NCI-H1092 treated with DMSO at 0.1 percent for 48 hours (cell line): ENCODE measurements at places on chromosomes 4 and X.
A peak's percentile ranks its signal among the peaks of the same experiment; 100 is the strongest.

DNA sequence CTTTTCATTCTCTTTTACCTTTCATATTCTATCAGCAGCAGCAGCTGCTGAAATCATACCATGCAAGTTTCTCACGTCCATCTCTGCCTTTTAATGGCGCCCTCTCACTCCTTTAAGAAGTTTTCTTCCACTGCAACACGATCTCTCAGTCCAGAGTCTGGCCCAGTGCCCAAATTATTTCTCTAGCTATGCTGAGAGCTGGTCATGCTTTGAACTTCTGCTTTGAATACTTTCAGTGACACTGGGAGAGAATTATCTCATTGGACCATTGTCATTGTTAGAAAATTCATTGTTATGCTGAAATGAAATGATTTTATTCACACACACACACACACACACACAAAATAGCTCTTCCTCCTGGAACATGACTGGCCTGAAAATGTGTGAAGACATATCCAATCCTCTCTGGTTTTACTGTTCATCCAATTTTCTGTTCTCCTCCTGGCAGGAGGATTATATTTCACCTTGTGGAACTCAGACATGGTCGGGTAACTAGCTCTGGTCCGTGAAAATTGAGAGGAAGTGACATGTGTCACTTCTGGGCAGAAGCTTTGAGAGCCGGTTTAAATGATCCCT is 1.3 kb upstream of the PDHA1 start:
- no peak for DNase-seq

DNA sequence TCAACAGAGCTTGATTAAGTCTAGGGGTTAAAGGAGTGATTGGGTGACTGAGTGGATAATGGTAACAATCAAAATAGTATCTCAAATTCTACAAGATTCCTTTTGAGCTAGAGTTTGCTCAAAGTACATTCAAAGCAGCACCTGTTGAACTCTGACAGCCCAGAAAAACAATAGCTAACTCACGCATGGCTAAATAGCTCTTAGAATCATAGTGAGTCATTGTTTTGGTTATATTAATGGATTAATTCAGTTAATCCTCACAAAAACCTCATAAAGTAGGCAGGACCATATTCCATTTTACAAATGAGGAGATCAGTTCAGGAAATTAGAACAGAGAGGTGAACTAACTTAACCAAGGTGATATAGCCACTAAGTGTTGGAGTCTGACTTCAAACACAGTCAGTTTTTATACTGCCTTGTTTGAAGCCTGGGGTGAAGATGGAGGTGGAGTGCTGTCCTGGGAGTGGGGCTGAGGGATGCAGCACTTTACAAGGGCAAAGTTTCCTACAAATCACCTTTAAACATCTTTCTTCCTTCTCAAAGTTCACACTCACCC is 35.9 kb upstream of the PPM1K start:
- no peak for DNase-seq

DNA sequence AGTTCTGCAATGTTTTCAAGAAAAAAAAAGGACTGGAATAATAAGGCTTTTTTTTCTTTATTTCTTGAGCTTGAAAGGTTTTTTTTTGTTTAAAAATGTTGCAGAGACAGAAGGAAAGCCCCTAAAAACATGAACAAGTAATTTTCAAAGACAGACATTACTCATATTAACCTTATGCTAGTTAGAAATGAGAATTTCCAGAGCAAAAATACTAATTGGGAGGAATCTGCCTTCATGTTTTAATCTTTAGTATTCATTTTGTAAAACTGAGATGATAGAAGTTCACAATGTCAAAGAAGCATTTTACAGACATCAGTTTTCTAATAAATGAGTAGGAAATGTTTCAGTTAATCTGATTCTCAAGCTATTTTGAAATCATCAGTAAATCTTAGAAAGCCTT is 1805.3 kb downstream of the PCDH7 start:
- DNase-seq, result no peak

- DNase-seq, result no peak
Observed at GRCh38 chrX:631802-632365, 1.3 kb downstream of the SHOX start.

DNA sequence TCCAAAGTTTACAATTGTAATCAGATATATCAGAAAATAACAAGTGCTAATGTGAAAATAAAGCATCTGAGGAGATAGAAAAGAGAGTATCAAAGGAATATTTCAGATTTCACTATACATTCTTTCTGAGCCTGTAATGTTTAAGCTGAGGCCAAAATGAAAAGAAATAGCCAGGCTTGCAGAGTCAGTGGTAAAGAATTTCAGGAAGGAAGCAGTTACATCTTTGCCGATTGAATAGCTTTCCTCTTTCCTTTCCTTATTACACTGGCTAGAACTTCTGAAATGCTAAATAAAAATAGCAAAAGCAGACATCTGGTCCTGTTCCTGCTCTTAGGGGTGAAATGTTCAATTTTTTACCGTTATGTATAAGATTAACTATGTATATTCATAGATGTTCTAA is 1441.6 kb upstream of the PCDH7 start:
- no peak for DNase-seq

- no peak for DNase-seq
Observed at GRCh38 chrX:44175455-44175854, 168.0 kb downstream of the EFHC2 start.

DNA sequence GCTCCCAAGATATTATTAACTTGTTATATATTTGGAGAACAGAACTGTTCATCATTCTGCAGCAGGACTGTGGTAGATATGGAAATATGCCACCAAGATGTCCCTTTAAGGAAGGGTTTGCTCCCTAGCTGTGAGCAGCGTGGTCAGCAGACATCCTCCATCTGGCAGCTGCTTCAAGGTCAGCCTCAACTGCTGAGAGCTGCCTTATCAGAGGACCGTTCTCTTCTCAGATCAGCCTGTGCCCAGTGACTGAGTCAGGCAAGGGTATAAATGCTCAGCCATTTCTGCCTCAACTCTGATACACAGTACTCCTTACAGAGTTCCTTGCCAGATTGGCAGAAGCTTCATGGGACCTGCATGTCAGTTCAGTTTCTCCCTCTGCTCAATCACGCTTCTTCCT is 63.4 kb upstream of the MAGEB2 start:
- no peak for DNase-seq

DNA sequence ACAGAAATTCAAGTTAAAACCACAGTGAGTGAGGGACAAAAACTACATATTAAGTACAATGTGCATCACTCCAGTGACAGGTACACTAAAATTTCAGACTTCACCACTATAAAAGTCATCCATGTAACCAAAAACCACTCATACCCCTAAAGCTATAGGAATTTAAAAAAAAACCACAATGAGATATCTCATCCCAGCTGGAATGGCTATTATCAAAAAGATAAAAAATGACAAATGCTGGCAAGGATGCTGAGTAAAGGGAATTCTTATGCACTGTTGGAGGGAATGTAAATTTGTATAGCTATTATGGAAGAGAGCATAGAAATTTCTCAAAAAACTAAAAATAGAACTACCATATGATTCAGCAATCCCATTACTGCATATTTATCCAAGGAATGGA is 171.1 kb downstream of the HHIP start:
- no peak for DNase-seq

GRCh38 chr4:148527571-148527970 is 85.4 kb upstream of the NR3C2 start:
- no peak for DNase-seq

DNA sequence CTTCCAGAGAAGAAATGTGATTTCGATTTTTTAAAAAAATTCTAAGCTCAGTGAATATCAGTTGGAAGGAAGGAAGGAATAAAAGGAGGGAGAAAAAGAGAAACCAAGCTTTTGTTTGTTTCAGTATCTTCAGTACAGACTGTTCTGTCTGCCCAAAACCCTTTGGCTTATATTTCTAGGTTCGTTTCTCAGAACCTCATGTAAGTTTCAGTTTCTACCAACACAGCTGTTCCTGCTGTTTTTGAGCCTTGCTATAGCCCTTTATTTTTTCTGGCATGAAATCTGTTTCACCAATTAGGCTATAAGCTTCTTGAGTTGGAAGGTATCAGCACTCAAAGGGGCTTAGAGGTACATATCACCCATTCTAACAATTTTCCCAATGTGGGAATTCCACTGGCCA is 157.9 kb downstream of the GBA3 start:
- DNase-seq, result peak; percentile 46
